HCEC 1CT (cell line): ENCODE measurements at places on chromosomes 7 and 10.

GRCh38 chr10:68462536-68462935, 9.2 kb downstream of the DNA2 start:
- no peak for DNase-seq

- DNase-seq: no peak
Measured at GRCh38 chr7:106658316-106659165, 2.4 kb downstream of the CCDC71L start.

DNA sequence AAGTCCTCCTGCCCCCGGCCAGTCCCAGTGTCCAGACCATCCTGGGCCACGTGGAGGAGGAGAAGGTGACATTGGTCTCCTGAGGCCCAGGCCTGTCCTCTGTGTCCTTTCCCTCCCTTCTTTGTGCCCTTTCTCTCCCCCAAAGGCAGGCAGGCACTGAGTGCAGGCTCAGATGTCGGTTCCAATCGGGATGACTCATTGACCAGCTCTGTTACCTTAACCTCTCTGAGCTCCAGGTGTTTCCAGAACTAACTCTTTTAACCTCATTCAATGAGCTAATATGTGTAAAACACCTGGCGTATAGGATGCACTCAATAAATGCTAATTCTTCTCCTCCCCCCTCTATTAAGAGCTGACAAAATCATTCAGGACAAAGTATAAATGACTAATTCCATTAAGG, 25.7 kb downstream of the MACROH2A2 start:
- no peak for DNase-seq

- DNase-seq: peak; percentile 84
Measured at GRCh38 chr10:35896001-35896400, 253.9 kb upstream of the FZD8 start.

- DNase-seq: peak; percentile 59
Measured at GRCh38 chr10:24694086-24694485, 29.6 kb downstream of the ARHGAP21 start.

DNA sequence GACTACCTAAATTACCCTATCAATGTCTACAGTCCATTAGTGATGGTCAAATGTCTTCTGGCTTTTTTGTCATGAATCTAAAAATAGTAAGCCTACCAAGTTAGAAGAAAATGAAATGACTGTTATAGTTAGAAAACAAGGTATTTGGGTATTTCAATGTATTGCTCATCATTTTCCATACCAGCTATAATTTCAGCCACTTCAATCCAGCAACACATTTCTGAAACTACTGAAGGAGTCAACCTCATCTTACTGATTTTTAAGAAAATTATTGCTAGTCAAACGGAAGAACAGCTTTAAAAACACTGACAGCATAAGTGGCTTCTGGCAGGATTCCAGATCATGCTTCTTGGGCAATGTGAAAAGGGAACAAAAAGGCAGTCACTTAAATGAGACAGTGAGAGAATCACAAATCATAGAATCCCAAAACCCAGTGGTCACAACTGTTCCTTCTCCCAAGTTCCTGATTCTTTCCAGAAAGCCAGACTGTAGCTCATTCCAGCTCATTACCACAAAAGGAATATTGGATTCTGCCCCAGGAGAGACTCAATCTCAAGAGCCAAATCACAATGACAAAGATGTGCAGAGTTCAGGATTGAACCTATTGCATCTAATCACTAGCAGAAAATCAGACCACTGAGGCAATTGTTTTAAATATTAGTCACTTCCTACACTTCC, 61.2 kb upstream of the LRRN3 start:
- DNase-seq: peak; percentile 22

DNA sequence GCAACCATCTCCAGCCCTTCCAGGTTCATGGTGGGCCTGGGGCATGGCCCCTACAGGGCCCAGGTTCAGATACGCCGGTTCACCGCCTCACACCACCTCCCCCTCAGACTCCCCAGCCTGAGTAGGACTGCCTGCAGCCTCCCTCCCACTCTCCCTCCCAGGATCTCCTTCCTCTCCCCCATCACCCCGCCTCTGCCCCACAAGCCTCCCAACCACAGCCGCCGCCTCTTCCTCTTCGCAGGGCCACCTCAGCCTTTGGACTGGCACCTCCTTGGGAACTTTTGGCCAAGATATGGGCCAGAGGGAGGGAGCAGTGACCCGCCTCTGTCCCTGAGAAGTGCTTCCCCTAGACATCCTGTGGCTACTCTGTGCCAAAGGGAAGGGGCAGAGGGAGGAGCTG, 9.3 kb downstream of the KCNIP2 start:
- no peak for DNase-seq

DNA sequence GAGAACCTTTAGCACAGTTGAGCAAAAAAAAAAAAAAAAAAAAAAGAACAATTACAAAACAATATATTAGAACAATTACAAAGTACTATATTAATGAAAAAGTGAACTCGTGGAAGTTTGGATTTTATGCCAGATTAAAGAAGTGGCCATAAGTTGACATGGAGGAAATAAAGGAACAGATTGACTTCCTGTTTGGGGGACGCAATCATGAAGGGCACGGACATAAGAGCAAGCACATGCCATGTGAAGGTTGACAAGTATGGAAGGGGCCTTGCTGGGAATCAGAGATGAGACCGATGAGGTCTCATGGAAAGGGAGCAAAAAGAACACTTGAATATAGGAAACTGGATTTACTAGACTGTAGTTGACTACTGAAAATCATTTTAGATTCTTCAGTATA, 61.7 kb downstream of the ICA1 start:
- DNase-seq: no peak

- DNase-seq: no peak
Measured at GRCh38 chr7:80974396-80975358, 55.8 kb upstream of the SEMA3C start.

DNA sequence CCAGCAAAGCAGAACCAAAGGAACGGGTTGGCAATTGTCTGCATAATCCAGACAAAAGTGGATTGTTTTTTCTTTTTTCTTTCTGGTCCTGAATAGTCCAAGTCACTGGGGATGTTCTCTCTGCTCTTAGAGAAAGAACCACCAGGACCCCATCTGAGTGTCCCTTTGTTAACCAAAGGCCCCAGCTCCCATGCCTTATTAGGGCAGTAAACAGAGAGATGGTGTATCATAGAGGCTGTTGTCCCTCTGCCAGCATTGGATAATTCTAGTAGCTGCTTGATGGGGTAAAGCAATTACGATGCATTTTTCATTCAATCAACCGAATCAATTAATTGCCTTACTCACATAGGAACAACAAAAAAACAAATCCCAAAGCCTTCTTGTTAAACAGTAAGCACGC, 213.0 kb downstream of the BUB3 start:
- no peak for DNase-seq

- DNase-seq: peak; percentile 80
Measured at GRCh38 chr10:88979153-88979562, 11.4 kb upstream of the FAS start.

GRCh38 chr7:11133436-11133959, 159.8 kb downstream of the PHF14 start:
- DNase-seq: no peak
